ENCODE measurements at places on chromosomes 11 and 22.

DNA sequence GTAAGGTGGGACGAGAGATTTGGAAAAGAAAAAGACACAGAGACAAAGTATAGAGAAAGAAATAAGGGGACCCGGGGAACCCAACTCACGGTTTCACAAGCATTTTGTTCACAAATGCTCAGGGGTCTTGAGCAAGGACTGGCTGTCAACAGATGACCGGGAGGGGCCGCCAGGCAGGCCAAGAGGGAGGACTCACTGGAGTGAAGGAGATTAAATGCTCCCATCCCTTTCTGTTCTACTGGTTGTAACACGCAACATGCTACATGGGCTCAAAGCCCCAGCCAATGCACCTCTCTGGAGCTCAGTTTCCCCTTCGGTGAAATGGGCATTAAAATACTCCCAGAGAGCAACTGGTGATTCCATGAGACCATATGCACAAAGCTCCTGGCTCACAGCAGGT lies 13.4 kb downstream of the SHANK2 start:
- DNase-seq = no peak

DNA sequence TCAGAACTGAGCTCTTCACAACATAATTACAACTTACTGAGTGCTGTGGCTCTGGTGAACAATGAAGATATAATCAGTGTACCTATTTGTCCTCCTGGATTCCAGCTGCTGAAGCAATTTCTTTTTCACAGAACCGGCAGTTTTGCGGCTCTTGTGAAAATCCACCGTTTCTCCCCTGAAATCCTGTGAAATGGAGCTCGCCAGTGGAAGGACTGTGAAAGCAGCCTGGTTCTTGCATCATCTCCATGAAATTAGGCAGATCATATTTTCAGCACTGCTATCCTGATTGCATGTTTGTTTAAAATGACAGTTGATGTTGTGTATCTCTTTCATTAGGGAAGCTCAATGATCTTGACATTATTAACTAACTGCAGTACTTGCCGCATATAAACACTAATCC lies 120.2 kb upstream of the SNX19 start:
- DNase-seq = no peak

DNA sequence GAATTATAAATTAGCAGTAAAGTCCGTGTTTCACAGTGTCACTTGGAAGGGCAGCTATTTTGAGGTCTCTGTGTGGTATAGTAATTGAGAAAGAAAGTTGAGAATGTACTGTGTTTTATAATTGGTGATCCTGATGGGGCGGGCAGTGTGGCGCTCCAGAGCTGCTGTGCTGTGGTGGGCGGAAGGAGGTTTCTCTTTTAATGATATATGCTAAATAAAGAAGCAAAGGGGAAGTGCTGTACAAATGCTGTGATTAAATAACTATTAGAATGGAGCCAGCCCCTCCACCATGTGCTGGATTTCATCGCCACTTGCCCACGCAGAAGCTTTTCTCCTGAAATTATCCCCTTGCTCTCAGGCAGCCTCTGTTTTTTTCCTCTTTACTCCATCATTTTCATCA lies 24.6 kb downstream of the ATXN10 start:
- no peak for DNase-seq

GRCh38 chr11:62201376-62201775 lies 7.1 kb upstream of the SCGB2A1 start:
- DNase-seq = no peak

GRCh38 chr11:94924612-94925011 lies 48.7 kb downstream of the CWC15 start:
- DNase-seq = no peak

GRCh38 chr22:42997582-42998090 lies 17.3 kb downstream of the PACSIN2 start:
- DNase-seq = no peak

DNA sequence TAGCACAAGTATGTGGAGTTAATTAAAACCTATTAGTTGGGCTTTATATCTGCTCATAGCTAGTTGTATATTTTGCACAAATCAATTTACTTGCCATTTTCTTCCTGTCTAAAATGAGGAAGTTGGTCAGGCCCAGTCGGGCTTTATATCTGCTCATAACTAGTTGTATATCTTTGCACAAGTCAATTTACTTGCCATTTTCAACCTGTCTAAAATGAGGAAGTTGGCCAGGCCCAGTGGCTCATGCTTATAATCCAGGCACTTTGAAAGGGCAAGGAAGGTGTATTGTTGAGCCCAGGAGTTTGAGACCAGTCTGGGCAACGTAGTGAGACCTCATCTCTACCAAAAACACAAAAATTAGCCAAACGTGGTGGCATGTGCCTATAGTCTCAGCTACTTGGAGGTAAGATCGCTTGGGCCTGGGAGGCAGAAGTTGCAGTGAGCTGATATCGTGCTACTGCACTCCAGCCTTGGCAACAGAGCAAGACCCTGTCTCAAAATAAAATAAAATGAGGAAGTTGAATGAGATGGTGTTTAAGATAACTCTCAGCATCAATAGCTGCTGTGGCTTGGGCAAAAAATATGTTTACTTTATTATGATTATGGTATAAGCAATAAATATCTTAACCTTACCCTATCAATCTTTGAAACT lies 1558.6 kb upstream of the RAG2 start:
- DNase-seq = no peak

DNA sequence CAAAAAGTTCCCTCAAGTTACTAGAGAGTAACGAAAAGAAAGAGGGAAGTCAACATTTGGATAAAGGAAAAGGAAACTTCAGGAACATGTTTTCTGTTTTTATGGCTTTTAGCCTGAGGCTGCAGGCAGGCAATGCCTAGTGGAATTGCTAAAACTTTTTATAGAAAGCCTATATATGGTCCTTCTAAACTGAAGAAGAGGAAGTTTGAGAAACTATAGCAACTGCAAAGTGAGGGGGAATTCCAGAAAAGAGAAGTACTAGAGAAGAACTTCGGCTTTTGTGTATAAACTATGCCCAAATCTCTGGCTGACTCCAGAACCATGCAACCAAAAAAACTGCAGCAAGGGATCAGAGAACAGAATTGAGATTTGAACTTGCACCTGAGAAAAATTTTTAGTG lies 74.3 kb upstream of the ARHGAP42 start:
- DNase-seq = peak; percentile 31

GRCh38 chr22:17774926-17775685 lies 837 bp upstream of the BID start:
- no peak for DNase-seq

DNA sequence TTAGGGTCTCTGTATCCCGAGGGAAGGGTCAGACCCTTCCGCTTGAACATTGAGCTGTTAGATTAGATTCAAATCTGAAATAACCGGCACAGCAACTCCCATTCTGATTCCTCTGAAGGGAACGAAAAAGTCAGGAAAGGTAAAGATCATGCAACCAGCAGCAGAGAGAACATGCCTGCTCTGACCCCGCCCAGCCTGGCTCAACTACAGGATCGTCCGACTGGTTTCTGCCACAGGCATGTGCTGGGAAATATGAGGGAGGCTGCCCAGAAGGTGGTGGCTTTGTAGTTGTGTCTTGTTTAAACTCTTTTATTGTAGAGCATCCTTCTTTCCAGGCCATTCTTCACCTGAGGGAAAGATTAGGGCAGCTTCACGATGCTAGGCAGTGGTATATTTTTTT lies 5.0 kb upstream of the MTNR1B start:
- no peak for DNase-seq

DNA sequence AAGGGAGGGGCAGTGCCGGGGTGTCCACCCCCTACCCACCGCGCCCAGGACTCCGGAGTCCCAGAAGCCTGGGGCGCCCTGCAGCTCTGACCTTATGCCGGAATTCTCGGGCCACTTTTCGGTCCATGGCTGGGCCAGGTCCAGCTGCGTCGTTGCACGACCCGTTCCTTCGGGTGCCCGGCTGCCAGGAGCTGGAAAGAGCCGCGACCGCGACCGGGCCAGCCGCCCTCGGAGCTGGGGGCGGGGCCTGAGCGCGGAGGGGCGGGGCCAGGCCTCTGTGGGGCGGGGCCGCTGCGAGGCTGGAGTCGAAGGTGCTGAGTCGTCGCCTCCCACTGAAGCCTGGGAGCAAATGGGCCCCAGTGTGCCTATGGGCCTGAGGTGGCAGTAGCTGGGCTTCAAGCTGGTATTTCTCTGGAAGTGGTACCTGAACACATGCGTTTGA lies at the start of gene USH1C:
USH1C (minus strand) TSS at position 236 of the 442 bp plus-strand sequence; CDS start at position 127, 109 bp downstream.
- DNase-seq = no peak

GRCh38 chr11:97732011-97732632 lies 1288.6 kb upstream of the CNTN5 start:
- no peak for DNase-seq

GRCh38 chr22:44931077-44931540 lies 78.7 kb downstream of the PHF21B start:
- DNase-seq = peak; percentile 7

DNA sequence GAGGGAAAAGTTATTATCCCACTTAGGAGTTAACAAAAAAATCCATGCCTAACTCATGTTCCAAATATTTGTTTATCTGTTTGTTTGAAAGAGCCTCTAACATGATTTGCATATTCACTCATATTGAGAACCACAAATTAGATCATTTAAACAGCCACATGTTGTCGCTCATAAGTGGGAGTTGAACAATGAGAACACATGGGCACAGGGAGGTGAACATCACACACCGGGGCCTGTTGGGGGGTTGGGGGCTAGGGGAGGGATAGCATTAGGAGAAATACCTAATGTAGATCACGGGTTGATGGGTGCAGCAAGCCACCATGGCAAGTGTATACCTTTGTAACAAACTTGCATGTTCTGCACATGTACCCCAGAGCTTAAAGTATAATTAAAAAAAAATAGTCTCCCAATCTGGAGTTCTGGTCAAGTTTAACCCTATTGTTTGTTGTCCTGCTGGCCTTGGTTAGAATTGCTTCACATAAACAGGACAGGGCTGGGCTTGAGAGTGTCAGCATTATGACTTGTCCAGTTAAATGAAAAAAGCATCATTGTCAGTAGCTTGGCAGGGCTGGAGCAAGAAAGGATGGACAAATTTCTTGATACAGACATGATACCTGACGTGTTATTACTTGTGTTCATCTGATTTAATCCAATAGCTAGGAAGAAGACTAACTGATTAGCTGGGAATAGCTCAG lies 57.8 kb upstream of the PSMA1 start:
- DNase-seq = no peak

GRCh38 chr11:62428871-62429560 lies 10.2 kb downstream of the SCGB1A1 start:
- DNase-seq = no peak

- DNase-seq = no peak
Measured at GRCh38 chr11:95318498-95318897, 87.5 kb upstream of the SESN3 start.

GRCh38 chr22:42793848-42794405 lies 63.1 kb downstream of the ARFGAP3 start:
- DNase-seq = no peak

- DNase-seq = peak; percentile 8
Measured at GRCh38 chr22:48489551-48490499, 1337.8 kb downstream of the BRD1 start.

- no peak for DNase-seq
Measured at GRCh38 chr11:94675239-94675638, 92.9 kb upstream of the AMOTL1 start.

DNA sequence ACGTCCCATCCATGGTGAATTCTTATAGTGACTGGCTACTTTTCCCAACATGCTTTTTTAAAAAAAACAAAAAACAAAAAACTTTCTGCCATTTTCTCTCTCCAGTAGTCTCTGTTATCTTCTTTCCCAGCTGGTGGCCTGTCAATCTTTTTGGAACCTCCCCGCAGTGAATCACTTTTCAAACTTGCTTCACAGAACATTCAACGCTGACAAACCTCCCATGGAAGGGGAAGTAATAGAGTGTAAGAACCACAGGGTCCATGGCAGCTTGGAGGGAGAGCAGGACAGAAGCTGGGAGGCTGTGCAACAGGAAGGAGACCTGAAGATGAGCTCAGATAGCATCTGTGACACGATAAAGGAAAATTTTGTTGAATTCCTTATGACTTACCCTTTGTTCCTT lies 9.8 kb upstream of the CECR2 start:
- DNase-seq = peak; percentile 7

DNA sequence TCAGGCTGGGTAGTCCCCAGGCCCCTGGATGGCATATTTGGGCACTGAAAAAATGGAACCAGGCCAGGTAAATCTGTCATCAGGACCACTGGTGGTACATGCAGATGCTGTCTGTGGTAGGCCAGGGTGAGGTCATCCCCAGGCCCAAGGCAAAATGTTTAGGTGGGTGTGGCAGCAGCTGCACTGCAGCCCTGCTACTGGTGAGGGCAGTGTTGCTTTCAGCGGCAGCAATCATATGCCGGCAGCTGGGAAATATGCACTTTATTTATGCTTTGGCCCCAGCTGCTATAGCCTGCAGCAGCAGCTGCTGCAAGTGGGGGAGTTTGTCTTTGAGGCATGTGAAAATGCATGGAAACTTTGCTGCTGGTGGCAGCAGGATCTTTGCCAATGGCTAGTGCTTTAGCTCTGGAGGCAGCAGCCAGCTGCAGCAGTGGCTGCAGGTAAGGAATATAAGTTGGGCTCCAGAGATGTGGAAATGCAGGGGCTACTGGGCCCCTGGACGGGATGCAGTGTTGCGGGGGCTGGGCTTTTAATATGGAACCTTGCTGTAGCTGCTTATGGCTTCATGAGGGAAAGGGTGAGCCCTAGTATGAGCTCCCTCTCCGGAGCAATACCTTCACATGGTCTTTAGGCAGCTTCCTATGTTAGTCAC lies 365.7 kb upstream of the CADM1 start:
- no peak for DNase-seq

- no peak for DNase-seq
Measured at GRCh38 chr11:11411401-11411985, 58.4 kb upstream of the CSNK2A3 start.

- peak; percentile 26 for DNase-seq
Measured at GRCh38 chr22:35782504-35782903, 64.8 kb downstream of the APOL5 start.

- no peak for DNase-seq
Measured at GRCh38 chr11:109510316-109510715, 88.3 kb downstream of the C11orf87 start.

- DNase-seq = peak; percentile 41
Measured at GRCh38 chr11:73760135-73760678, 667 bp downstream of the RAB6A start.

- DNase-seq = no peak
Measured at GRCh38 chr11:19767627-19768151, 55.1 kb downstream of the NAV2 start.

GRCh38 chr11:16448123-16448717 lies 91.9 kb upstream of the SOX6 start:
- DNase-seq = peak; percentile 7

DNA sequence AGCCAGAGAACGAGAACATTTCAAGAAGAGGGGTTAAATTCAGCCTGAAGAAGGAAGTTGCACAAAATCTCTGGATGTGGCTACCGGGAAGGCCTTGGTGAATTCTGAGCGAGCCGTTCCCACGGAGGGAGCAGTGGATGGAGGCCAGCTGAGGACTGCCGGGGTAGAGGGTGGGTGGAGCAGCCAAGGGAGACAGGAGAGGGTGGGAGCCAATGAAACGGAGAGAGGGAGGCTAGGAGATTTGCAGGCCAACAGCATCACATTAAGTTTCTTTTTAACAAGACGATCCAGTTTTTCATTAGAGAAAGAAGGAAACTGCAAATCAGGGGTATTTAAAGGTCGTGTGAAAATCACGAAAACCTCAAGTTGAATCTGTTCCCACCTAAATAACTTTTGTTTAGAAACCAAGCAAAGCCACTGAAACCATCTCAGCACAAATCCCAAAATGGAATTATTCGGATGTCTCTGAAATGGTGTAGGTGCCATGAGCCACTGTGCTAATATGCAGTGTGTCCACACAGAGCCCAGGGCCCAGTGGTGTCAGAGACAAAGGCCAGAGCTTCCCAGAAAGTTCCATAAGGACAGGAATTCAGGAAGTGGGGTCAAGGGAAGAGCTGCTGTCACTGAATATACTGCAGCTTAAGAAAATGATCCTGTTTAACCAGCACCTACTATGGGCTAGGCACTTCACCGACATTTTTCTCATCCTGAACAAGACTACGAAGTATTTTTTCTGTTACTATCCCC lies 59.7 kb upstream of the SLC35C1 start:
- DNase-seq = no peak
